Stomach (tissue), 19 donors: ENCODE measurements at places on chromosomes 6 and 20. TPM values are rescaled to one million over a fixed set of nuclear protein-coding genes. Genes with fewer than 3 reads are reported as not detected.

GATA5 gene
- 14.0 TPM for total RNA-seq

MAS1 gene
- not detected for total RNA-seq

MAP3K4 gene
- 21.6 TPM for total RNA-seq

LHFPL5 gene
- not detected for total RNA-seq

OTOR gene
- not detected for total RNA-seq

SCRT2 gene
- not detected for total RNA-seq

EPPIN gene
- not detected for total RNA-seq

ADRM1 gene
- 68.4 TPM for total RNA-seq

TRIM38 gene
- 4.1 TPM for total RNA-seq

SLC26A8 gene
- 0.58 TPM for total RNA-seq

DNA sequence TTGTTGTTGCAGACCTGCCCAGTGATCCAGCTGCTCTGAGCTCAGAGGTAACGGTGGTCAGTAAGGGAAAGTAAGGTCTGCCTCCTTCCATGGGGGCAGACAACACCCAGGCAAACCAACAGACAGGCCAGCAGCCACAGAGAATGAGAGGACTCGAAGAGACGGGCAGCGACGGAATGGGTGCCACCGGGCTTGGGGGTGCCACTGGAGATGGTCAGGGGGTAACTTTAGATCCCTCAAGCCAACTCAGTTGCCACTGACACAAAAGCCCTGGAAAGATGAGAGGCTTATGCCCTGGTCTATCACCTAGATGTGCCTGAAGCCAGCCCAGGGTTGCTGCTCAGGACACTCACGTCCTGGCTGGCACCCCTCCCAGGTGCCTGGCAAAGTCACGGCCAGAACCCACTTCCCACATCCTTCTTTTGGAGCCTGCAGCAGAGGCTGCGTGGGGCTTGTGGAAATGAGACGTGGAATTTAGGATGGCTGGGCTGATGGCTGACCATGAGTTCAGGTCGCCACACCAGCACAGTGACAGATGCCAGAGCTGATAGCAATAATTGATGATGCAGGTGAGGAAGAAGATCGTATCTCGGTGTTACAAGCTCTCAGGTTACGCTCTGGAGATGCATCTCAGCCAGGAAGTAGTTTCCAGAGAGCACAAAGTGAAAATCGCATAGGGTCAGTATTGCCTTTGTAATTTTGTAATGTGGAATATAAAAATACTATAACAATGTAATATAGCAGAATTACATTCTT, 209.1 kb downstream of the SYNDIG1 start:
- no peak for DNase-seq

DNA sequence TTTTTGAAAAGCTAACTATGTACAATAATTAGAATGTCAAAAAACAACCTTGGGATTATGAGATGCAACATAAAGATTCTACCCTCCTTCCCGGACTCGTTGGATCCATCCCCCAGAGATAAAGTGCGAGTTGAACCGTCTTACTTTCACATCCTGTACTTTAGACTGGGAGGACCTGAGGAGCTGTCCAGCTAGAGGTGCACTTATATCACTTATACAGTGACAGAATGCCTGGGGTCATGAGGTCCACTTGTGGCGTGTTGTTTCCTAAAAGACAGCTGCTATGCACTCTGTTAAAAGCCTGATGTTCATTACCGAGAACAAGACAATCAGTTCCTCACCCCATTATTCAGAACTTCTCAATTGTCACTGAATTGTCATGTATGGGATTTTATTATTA, 2.1 kb downstream of the CDS2 start:
- no peak for DNase-seq

GRCh38 chr6:88135578-88136114, 30.5 kb downstream of the CNR1 start:
- no peak for DNase-seq

GRCh38 chr6:162704001-162704400, 23.6 kb downstream of the PRKN start:
- no peak for DNase-seq

DNA sequence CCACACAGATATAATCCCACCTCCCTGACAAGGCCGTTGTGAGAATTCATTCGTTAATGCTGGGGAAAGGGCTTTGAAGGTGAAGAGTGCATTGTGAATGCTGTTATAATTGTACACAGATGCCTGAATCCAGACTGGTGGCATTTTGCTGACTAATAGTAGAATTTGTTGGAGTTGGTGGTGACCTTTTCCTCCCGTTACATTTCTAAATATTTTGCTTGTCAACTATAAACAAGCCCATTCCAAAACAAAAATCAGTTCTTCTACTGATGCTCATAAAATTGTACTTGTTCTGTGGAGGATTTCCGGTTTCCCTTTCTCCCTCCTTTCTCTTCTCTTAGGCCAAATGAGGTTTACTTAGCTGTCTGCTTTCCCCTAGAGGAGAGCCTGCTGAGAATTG, 253.1 kb upstream of the SUPT3H start:
- DNase-seq = no peak

GRCh38 chr20:20561841-20562240, 150.6 kb downstream of the RALGAPA2 start:
- DNase-seq = no peak
